ENCODE measurements at places on chromosomes 3 and 15.

- no peak for DNase-seq
These were observed 70.8 kb upstream of the FILIP1L start for GRCh38 chr3:100184948-100185570.

GRCh38 chr15:41994772-41995475, 22.6 kb upstream of the EHD4 start:
- DNase-seq, result no peak

- no peak for DNase-seq
These were observed 407.6 kb downstream of the ZIC1 start for GRCh38 chr3:147816752-147817151.

DNA sequence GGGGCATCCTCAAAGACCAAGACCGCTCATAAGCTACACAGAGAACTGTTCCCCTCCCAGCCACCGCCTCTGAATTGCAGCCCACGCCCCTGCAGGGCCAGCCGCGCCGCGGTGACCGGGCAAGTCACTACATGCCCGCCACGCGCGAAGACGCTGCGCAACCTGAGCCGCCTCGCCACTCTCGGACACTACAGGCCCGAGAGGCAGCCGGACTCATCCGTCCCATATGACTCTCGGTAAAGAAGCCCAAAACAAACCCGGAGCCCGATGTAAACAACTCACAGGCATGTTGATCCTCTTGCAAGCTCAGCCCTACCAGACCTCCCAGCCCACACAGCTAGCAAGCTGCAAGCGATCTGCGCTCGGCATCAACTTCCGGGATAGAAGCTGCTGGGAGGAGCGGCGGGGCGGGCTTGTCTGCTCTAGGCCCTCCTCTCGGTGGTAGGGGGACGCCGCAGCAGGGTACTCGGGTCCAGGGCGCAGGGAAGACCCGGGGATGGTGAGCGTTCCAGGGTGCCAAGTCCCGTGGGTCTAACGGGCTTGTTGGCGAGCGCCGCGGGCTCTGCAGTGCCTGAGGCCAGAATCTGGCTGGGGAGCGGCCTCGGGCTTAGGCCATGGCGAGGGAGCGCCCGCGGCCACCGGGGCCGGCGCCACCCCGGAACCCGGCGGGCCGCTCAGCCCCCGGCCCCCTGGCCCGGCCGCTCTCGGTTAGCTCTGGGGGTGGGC, at the start of gene RPS27L:
TSS of gene RPS27L (minus strand) at position 360 of the 726 bp plus-strand sequence. CDS start at position 288, 72 bp downstream.
- DNase-seq, result peak; percentile 91

- DNase-seq, result no peak
These were observed 72.3 kb upstream of the GAP43 start for GRCh38 chr3:115551016-115551415.

DNA sequence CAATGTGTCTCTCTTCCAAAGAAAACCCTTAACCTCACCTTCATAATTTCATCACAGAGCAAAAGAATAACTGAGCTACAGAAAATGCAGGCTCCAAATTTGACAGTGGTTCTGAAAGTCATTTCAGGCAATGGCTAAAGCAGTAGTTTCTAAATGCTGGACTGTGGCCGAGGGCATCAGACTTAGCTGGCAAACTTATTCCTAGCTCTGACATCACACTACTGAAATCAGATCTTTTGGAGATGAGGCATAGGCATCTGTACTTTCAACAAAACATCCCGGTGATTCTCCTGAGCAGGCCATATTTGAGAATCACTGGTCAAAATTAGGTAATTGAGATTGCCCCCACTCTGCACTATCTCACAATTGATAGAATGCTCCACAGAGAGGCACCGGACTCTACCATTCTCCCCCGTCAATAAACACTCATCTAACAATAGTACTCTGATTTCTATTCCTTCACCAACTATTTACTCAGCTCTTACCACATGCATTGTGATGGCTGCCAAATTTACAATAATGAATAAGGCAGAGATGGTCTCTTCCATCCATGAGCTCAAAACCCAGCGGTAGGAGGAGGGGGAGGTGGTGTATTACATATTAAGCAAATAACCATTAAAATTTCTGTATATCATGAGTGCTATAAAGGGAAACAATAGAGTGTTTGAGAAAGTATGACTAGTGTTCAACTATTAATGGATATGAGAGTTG, 57.3 kb upstream of the SPRED1 start:
- no peak for DNase-seq

DNA sequence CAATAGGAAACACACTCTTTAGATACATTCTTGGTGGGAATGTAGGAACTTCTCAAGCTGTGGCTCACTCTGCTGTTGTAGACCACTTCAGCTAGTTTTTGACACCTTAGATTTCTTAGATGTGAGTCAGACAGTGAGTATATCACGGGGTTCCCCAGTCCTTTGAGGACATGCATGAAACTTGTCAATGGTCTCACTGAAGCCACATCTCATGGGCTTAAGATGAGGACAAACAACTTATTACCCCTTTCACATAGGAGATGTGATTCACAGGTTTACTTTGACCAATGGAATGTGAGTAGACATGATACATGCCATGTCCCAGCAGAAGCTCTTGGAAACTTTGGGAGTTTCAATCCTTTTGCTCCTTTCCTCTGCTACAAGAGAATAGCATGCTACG, 325.5 kb downstream of the CHST2 start:
- no peak for DNase-seq

DNA sequence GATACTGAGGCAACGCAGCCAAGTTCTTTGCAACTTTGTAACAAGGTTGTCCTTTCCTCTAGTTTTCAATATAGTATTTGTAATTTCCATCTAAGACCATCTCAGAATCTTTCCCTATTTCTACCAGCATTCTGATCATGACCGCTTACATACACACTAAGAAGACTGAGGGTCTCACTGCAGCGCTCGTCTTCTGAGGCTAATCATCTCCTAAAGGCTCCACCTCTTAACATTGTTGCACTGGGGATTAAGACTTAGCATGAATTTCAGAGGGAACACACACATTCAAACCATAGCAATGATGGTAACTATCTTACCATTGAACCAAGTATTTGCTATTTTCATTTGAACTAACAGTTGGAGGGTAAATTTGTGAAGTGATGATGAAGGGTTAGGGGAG, 463.3 kb upstream of the CCDC54 start:
- no peak for DNase-seq

GRCh38 chr3:59886790-59887189, 837.0 kb upstream of the CFAP20DC start:
- DNase-seq, result no peak

- DNase-seq, result no peak
These were observed 59.1 kb upstream of the TLE3 start for GRCh38 chr15:70156671-70157271.

GRCh38 chr3:56796202-56796601, 5.5 kb downstream of the ARHGEF3 start:
- DNase-seq, result no peak

DNA sequence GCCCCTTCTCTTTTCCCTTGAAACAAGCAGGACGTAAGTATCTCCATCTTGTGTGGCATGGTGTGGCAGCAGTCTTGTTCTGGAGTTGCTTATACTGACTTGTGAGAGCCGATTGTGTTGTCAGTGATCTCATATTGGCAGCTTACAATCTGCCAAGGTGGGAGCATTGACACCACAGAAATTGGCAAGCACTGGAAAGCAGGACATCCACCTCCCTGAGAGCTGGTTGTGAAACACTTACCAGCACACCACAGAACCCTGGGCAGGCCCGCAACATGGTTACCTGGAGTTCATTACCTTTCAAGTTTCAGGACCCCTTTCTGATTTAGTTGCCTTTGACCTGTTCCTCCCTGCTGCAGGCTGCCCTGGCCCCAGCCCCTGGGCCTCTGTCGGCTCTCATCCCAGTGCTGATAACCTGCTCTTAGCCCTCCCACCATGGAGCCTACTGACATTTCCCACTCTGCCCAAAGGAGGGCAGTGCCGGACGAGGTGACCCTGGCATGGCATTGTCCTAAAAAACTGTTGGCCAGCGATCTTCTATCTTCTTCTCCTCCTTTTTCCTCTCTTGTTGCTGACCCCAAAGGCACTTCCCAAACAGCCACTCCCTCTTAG, 10.6 kb upstream of the ATP2B2 start:
- DNase-seq, result no peak

GRCh38 chr3:194244167-194244566, 107.0 kb downstream of the CPN2 start:
- no peak for DNase-seq

DNA sequence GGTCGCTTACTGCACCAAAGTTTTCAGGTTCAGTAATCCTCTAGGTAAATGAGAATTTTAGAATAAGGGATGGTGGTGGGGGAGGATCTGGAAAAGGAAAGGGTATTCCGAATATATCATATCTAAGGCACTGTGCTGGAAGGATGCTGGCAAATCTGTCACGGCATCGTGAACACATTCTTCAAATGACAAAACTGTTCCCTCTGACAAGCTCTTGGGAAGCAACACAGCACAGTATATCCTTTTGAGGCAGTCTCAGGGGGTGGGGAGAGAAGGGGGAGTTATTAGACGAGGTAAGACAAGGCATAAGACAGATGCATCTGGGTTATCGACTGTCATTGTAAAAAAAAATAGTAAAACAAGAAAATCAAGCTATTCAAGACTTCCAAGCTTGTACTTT, 289.6 kb upstream of the LRRN1 start:
- DNase-seq, result no peak

- DNase-seq, result no peak
These were observed 38.7 kb upstream of the SNRK start for GRCh38 chr3:43247561-43248184.

DNA sequence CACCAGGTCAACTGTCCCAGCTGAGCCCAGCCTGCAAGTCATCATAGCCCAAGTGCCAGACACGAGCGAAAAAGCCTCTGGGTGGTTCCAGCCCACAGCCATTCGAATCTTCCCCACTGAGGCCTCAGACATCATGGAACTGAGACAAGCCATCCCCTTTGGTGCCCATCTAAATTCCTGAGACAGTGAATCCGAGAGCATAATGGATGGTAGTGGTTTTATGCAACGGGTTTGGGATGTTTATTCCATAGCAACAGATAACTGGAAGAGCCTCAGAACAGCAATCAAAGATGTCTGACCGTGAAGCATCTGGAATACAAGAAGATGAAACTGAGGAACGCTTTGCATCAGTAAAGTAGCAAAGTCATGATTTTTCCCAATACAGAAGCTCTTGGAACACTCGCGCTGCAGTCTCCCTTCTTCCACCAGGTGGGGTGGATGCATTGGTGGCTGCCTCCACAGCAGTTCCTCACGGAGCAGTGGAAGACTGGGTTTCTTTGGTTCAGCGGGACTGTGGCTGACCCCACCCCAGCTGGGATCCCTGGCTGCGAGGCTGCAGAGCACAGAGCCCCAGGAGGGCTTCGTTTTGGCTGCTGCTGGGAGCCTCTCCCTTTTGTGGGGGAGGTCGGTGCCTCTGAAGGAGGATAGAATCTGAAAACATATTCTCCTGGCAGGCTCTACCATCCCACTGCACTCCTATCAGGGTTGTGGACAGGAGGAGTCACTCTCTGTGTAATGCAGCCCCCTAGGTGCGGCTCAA, 26.4 kb upstream of the PDE8A start:
- DNase-seq, result peak; percentile 80

Measured in ovary (tissue), 10 donors.